ENCODE measurements at places on chromosomes 3 and 15. TPM values are rescaled to one million over a fixed set of nuclear protein-coding genes. Genes with fewer than 3 reads are reported as not detected.
A peak's percentile ranks its signal among the peaks of the same experiment; 100 is the strongest.

Gene GOLGA8G
- not detected for total RNA-seq

DNA sequence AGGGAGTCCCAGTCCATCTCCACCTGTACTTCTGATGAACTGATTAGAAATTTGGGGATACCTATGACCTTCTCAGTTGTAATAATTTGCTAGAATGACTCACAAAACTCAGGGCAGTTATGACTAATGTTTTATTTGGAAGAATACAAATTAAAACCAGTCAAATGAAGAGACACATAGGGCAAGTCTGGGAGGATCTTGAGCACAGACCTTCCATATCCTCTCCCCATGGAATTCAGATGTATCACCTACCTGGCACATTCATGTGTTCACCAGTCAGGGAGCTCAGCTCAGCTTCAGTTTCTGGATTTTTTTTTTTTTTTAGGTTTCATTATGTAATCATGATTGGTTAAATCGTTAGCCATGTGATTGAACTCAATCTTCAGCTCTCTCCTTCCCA is 247.7 kb downstream of the VGLL3 start:
- H3K36me3 ChIP-seq: no peaks in the 10 kb centered on the region
- no peak overlapping the region for H3K27ac ChIP-seq
- H3K4me1 ChIP-seq: no peaks in the 10 kb centered on the region
- H3K27me3 ChIP-seq: no peaks in the 10 kb centered on the region
- no peak overlapping the region for H3K4me3 ChIP-seq

DNA sequence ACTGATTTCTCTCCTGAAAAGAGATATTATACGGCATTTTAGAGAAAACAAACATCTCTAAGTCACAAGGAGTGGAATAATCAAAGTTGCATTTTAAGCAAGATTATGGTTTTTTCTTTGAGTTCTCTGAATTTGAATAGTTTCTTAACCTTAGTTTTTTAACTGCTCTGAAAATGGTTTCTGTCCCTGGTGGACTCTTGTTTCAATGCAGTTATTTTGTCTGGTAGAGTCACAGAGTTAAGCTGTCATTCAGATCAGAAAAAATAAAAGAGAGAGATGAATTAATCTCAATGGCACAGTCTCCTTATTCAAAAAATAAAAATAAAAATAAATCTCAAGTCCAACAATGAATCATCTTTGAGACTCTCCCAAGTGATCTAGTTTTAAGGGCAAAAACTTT is 19.0 kb downstream of the AGTR1 start:
- H3K4me1 ChIP-seq: no peaks in the 10 kb centered on the region
- H3K27me3 ChIP-seq: no peaks in the 10 kb centered on the region
- no peak overlapping the region for H3K27ac ChIP-seq
- H3K4me3 ChIP-seq: no peak overlapping the region
- no peak for DNase-seq
- no peaks in the 10 kb centered on the region for H3K36me3 ChIP-seq

DNA sequence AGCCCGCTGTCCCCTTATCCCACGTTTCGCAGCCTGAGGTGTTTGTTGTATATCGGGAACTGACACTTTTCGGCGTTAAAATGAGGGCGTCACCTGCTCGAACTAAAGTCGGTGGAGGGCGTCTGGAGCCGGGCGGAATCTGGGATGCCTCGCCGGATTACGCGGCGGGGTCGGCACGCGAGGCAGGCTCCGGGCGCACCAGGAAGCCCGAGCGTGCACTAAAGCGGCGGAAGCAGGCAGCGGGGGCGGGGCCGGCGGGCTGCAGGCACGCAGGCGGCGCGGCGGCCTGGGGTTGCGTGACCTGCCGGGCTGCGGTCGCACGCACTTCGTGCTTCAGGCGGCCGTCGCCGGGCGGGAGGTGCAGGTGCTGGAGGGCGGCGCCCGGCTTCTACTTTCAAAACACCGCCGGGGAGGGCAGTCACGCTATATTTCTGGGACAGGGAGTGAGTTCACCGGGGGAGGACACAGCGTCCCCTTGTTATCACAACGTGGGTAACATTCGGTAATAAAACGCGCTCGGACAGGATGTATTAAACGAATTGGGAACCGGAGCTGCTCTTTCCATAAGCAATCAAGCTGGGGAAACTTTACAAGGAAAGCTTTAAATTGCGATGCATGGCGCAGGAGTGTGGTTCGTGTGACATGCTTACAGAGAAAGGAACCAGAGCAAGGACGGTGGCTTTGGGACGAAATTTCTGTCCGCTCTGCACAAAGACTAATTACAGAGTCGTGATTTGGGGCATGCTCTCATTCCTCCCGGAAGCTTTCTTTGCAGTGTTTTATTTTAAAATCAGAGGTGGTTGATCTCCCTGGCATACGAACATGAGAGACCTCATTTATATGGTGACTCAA is 9.1 kb upstream of the LEKR1 start:
- DNase-seq: peak; percentile 94
- peak overlapping the region; percentile 50 for H3K4me3 ChIP-seq
- no peaks in the 10 kb centered on the region for H3K27me3 ChIP-seq
- H3K4me1 ChIP-seq: peaks cover 5% of the 10 kb centered on the region
- H3K36me3 ChIP-seq: no peaks in the 10 kb centered on the region

DNA sequence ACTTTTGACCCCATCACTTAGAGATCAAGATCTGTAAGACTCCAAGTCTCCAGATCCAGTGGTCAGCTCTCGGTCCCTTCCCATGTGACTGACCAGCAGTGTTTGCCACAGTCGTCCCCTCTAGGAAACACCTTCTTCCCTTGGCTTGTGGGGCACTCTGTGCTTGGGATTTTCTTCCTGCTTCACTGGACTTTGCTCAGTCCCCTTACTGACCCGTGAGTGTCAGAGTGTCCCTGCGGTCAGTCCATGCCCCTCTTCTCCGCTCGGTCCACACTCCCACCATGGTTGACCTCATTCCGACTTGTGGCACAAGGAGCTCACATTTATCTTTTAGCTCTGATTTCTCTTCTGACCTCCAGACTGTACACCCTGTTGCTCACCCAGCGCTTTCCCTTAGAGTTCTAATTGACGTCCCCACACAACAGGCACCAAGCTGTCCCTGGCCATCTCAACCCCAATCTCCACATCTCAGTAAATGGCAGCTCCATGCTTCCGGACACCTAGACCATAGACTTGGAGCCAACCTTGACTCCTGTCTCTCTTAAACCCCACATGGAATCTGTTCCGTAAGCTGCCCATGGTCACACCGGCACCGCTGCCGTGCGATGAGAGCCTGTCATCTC is 67.9 kb downstream of the APBA2 start:
- DNase-seq: peak; percentile 18
- no peaks in the 10 kb centered on the region for H3K27me3 ChIP-seq
- no peaks in the 10 kb centered on the region for H3K36me3 ChIP-seq
- no peaks in the 10 kb centered on the region for H3K4me1 ChIP-seq

GRCh38 chr3:66407611-66408218 is 93.1 kb downstream of the LRIG1 start:
- H3K27me3 ChIP-seq: no peaks in the 10 kb centered on the region
- no peaks in the 10 kb centered on the region for H3K36me3 ChIP-seq
- DNase-seq: peak; percentile 69
- H3K4me3 ChIP-seq: no peak overlapping the region
- peaks cover 12% of the 10 kb centered on the region for H3K4me1 ChIP-seq
- no peak overlapping the region for H3K27ac ChIP-seq

- H3K27me3 ChIP-seq: no peaks in the 10 kb centered on the region
- no peaks in the 10 kb centered on the region for H3K36me3 ChIP-seq
- H3K27ac ChIP-seq: no peak overlapping the region
- H3K4me3 ChIP-seq: no peak overlapping the region
- H3K4me1 ChIP-seq: no peaks in the 10 kb centered on the region
Measured at GRCh38 chr3:151918253-151919029, 45.0 kb downstream of the SUCNR1 start.

Gene ZBTB47
- total RNA-seq: 2.2 TPM

GRCh38 chr3:98556164-98557130 is 24.7 kb downstream of the GPR15 start:
- H3K4me1 ChIP-seq: no peaks in the 10 kb centered on the region
- H3K27ac ChIP-seq: no peak overlapping the region
- no peaks in the 10 kb centered on the region for H3K36me3 ChIP-seq
- H3K4me3 ChIP-seq: no peak overlapping the region
- DNase-seq: no peak

- H3K27ac ChIP-seq: peak overlapping the region; percentile 55
- peaks cover 7% of the 10 kb centered on the region for H3K36me3 ChIP-seq
- H3K4me3 ChIP-seq: peak overlapping the region; percentile 25
Measured at GRCh38 chr15:81297603-81298575, 26.1 kb downstream of the STARD5 start.

Gene RARRES1
- total RNA-seq: 5.1 TPM

DNA sequence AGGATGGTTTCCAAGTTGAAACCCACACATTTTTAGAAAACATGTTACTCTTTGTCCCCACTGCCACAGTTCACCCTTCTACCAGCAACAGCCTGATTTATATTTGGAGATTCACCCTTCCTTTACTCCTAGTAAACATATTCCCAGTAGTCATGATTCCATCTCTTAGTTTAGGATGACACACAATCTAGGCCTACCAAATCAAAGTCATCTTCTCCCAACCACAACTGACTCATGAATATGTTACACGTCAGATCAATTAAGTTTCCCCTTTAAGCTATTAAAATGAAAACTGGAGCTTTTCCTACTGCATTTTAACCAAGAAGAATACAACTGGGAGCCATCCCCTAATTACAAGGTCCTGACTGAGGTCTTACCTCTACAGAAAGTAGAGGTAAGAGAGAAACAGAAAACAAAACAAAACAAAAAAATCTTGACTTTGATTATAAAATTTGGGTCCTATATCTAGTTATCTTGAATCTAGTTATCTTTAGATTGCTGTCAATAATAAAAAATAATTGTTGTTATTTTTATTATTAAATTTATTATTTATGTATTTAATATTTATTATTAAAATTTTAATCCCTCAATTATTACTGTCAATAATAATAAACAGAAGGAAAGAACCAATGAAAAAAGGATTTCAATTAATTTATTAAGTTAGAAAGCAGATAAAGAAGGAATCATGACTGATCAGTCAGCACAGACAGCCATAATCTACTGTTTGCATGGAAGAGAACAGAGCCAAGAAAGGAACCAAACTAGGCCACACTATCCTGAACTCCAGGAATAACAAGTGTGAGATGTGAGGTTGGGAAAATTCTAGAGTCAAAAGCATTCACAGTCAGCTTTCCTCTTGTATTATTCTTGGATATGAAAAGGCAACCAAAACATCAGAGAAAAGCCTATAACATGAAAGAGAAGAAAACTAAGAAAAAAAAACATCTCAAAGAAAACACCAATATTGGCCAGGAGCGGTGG is 12.5 kb downstream of the DPH6 start:
- no peak overlapping the region for H3K4me3 ChIP-seq
- H3K36me3 ChIP-seq: no peaks in the 10 kb centered on the region
- H3K27ac ChIP-seq: no peak overlapping the region
- no peaks in the 10 kb centered on the region for H3K27me3 ChIP-seq
- H3K4me1 ChIP-seq: no peaks in the 10 kb centered on the region
- no peak for DNase-seq

- no peaks in the 10 kb centered on the region for H3K36me3 ChIP-seq
- H3K27me3 ChIP-seq: no peaks in the 10 kb centered on the region
- H3K4me3 ChIP-seq: no peak overlapping the region
- no peak for DNase-seq
Measured at GRCh38 chr3:97975466-97975865, 3.2 kb upstream of the RIOX2 start.

DNA sequence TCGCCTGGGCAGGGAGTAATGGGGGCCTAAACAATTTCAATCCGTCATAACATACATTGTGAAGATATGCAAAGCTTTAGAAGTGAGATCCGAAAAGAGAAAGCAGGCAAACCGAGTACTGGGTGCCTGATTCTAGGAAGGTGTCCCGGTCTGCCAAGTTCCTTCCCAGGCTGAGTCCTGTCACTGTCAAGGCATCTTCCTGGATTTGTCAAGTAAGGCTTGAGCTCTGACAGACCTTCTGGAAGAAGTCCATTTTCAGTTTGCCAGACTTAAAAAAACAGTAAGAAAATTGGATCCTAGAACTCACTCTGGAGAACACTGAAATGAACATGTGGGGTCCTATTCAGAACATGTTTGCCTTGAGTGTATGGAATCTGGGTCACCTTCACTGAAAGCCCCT is 253.9 kb downstream of the RORA start:
- no peak for DNase-seq
- no peaks in the 10 kb centered on the region for H3K4me1 ChIP-seq
- no peaks in the 10 kb centered on the region for H3K27me3 ChIP-seq
- no peak overlapping the region for H3K27ac ChIP-seq
- H3K36me3 ChIP-seq: no peaks in the 10 kb centered on the region
- H3K4me3 ChIP-seq: no peak overlapping the region

GRCh38 chr3:120622870-120623726 is 27.0 kb downstream of the NDUFB4 start:
- H3K36me3 ChIP-seq: no peaks in the 10 kb centered on the region
- H3K4me1 ChIP-seq: no peaks in the 10 kb centered on the region
- H3K27me3 ChIP-seq: no peaks in the 10 kb centered on the region
- DNase-seq: no peak
- no peak overlapping the region for H3K27ac ChIP-seq

Gene CYP11A1
- 2.6 TPM for total RNA-seq

GRCh38 chr15:78563092-78563491 is 2.2 kb upstream of the CHRNA5 start:
- no peaks in the 10 kb centered on the region for H3K27me3 ChIP-seq
- no peaks in the 10 kb centered on the region for H3K36me3 ChIP-seq
- no peak overlapping the region for H3K4me3 ChIP-seq
- H3K27ac ChIP-seq: no peak overlapping the region
- no peak for DNase-seq

Measured in right lobe of liver (tissue), 6 donors.